ENCODE measurements at places on chromosomes 16 and 17. TPM values are rescaled to one million over a fixed set of nuclear protein-coding genes. Genes with fewer than 3 reads are reported as not detected.

- no peak overlapping the region for H3K27ac ChIP-seq
- H3K4me1 ChIP-seq = peaks cover 5% of the 10 kb centered on the region
These were observed 12.1 kb downstream of the TBX4 start for GRCh38 chr17:61464130-61464842.

- peaks cover 28% of the 10 kb centered on the region for H3K4me1 ChIP-seq
- H3K27ac ChIP-seq = peak overlapping the region; percentile 92
- no peaks in the 10 kb centered on the region for H3K27me3 ChIP-seq
- H3K4me3 ChIP-seq = peak overlapping the region; percentile 91
These were observed 22.6 kb downstream of the GJD3 start for GRCh38 chr17:40341808-40342503.

The NRN1L gene
- total RNA-seq = not detected

GRCh38 chr16:31093132-31093703 lies 1.4 kb downstream of the VKORC1 start:
- H3K27ac ChIP-seq = no peak overlapping the region
- no peak for DNase-seq
- peak overlapping the region; percentile 94 for H3K4me3 ChIP-seq
- H3K4me1 ChIP-seq = peaks cover 3% of the 10 kb centered on the region

- no peak overlapping the region for H3K27ac ChIP-seq
- no peaks in the 10 kb centered on the region for H3K4me1 ChIP-seq
- no peak overlapping the region for H3K4me3 ChIP-seq
- H3K27me3 ChIP-seq = no peaks in the 10 kb centered on the region
These were observed 49.4 kb downstream of the BEAN1 start for GRCh38 chr16:66476328-66477027.

The CES3 gene
- total RNA-seq = not detected

- H3K4me1 ChIP-seq = peaks cover 15% of the 10 kb centered on the region
- no peaks in the 10 kb centered on the region for H3K36me3 ChIP-seq
- DNase-seq = no peak
- H3K27me3 ChIP-seq = peaks cover 23% of the 10 kb centered on the region
- no peak overlapping the region for H3K27ac ChIP-seq
- H3K4me3 ChIP-seq = no peak overlapping the region
These were observed 5.1 kb downstream of the FOXF1 start for GRCh38 chr16:86515413-86515776.

The PIEZO1 gene
- 428 TPM for total RNA-seq

The NGFR gene
- 53.0 TPM for total RNA-seq

DNA sequence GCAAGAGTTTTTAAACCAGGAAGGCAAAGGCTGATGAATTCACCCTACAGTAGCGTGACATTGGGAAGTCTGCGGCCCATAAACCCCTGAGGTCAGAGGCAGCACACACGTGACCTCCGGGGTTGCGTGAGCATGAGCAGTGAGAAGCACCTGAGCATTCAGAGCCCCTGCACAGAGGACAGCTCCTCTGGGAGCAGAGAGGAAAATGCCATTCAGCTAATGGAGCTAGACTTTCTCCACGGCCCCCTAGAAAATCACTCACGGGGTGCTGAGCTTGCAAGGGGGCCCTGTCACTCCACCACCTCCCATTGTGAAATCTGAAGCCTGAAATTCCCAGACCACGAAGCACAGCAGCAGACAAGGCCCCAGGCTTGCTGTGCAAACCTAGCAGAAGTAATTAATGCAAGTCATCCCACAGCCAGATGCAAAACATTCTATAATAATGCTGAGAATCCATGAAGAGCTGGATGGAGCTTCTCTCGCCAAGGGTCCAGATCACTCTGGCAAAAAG lies 114.9 kb upstream of the RCVRN start:
- no peak for DNase-seq
- no peak overlapping the region for H3K27ac ChIP-seq
- H3K4me1 ChIP-seq = no peaks in the 10 kb centered on the region
- H3K4me3 ChIP-seq = no peak overlapping the region

The HIC1 gene
- 131 TPM for total RNA-seq

DNA sequence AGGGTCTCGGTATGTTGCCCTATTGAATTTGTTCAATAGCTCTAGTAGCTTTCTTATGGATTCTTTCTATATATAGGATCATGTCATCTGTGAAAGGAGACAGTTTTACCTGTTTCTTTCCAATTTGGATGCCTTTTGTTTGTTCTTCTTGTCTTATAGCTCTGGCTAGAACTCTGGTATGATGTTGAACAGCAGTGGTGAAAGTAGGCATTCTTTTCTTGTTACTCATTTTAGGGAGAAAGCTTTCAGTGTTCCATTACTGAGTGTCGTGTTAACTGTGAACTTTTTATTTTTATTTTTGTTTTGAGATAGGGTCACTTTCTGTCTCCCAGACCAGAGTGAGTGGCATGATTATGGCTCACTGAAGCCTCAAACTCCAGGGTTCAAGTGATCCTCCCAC lies 21.2 kb downstream of the EFCAB5 start:
- DNase-seq = no peak
- no peak overlapping the region for H3K4me3 ChIP-seq
- no peaks in the 10 kb centered on the region for H3K27me3 ChIP-seq
- H3K4me1 ChIP-seq = no peaks in the 10 kb centered on the region
- H3K36me3 ChIP-seq = no peaks in the 10 kb centered on the region
- no peak overlapping the region for H3K27ac ChIP-seq

- DNase-seq = no peak
- H3K27ac ChIP-seq = no peak overlapping the region
- H3K27me3 ChIP-seq = no peaks in the 10 kb centered on the region
- no peaks in the 10 kb centered on the region for H3K4me1 ChIP-seq
These were observed 562.4 kb upstream of the CDH11 start for GRCh38 chr16:65684230-65684629.

DNA sequence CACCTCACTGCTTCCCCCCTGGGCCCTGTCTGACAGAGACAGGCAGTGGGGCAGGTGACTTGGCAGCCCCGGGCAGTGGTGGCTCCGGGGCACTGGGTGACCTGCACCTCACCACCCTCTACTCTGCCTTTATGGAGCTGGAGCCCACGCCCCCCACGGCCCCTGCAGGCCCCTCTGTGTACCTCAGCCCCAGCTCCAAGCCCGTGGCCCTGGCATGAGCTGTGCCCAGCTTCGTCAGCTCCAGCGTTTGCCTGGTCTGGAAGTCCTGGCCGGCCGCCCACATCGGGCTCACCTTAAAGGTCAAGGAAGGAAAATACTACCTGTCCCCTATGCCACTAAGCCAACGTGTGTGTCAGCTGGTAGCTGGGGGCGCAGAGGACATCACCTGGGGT lies 15.2 kb downstream of the UNC119 start:
- no peaks in the 10 kb centered on the region for H3K27me3 ChIP-seq
- no peaks in the 10 kb centered on the region for H3K36me3 ChIP-seq
- no peak overlapping the region for H3K4me3 ChIP-seq

The TNS4 gene
- not detected for total RNA-seq

The FNDC8 gene
- not detected for total RNA-seq

The SLC9A5 gene
- 13.5 TPM for total RNA-seq

The KRTAP9-8 gene
- not detected for total RNA-seq

DNA sequence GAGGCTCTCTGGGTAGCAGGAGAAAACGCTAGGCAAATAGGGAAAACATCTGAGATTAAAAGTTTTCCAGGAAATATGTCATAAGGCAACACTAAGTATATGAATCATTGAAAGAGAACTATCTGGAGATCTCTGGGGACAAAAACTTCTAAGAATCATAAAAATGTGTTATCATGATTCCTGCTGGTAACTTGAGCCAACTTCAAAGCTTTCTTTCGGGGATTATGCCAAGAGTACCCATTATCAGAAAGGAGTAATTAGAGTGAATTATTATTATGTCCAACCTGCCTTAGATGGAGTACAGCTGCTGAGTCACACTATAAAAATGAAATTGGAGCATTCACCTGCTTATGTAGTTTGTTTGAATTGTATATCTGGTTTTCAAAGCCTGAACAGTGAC lies 488.5 kb upstream of the SOX9 start:
- H3K4me3 ChIP-seq = no peak overlapping the region
- DNase-seq = no peak
- no peaks in the 10 kb centered on the region for H3K27me3 ChIP-seq
- H3K4me1 ChIP-seq = no peaks in the 10 kb centered on the region

GRCh38 chr17:40218006-40218739 lies 931 bp upstream of the WIPF2 start:
- peak overlapping the region; percentile 86 for H3K4me3 ChIP-seq
- H3K27ac ChIP-seq = peak overlapping the region; percentile 84
- peaks cover 12% of the 10 kb centered on the region for H3K4me1 ChIP-seq
- DNase-seq = no peak
- H3K27me3 ChIP-seq = no peaks in the 10 kb centered on the region

The SLC4A1 gene
- total RNA-seq = 2.4 TPM

DNA sequence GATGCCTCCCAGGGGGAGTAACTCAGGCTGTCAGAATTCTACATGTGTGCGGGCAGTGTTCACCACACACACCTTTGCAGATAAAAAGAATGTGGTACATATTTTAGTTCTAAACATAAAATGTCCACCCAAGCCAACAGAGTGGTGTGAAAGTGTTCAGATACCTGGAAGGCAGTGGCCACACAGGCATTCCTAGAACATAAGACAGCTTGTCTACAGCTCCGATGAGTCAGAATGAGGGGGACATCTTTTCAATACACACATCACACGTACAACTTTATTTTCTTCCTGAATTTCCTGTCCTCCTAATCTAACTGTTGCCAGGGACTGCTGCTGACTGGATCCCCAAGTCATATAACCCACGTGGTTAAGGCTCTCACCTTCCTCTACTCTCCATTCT lies 142.3 kb downstream of the ZFHX3 start:
- no peaks in the 10 kb centered on the region for H3K4me1 ChIP-seq
- H3K27me3 ChIP-seq = no peaks in the 10 kb centered on the region
- no peak overlapping the region for H3K27ac ChIP-seq
- no peak for DNase-seq

DNA sequence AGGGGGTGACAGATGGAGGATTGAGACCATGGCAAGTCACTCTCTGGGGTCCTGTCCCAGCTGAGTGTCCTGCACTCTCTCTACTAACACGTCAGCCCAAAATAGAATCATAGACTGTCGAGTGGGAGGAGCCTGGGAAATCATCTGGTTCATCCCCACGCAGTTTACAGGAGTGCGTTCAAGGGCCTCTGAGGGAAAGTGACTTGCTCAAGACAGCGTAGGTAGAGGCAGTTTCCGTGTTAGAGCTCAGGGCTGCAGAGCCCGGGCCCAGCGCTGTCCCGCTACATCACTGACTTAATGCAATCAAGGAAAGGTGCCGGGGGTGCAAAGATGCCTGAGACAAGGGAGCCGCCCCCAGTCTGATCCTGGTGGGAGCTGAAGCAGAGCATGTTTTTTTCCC lies 10.3 kb downstream of the GSG1L2 start:
- H3K36me3 ChIP-seq = no peaks in the 10 kb centered on the region
- H3K4me3 ChIP-seq = no peak overlapping the region
- DNase-seq = no peak
- no peaks in the 10 kb centered on the region for H3K4me1 ChIP-seq
- H3K27me3 ChIP-seq = no peaks in the 10 kb centered on the region

The PRSS21 gene
- total RNA-seq = not detected

GRCh38 chr17:68318103-68318991 lies 27.1 kb downstream of the ARSG start:
- no peaks in the 10 kb centered on the region for H3K4me1 ChIP-seq
- DNase-seq = no peak
- H3K36me3 ChIP-seq = no peaks in the 10 kb centered on the region
- no peaks in the 10 kb centered on the region for H3K27me3 ChIP-seq

The SLC46A1 gene
- 9.7 TPM for total RNA-seq

DNA sequence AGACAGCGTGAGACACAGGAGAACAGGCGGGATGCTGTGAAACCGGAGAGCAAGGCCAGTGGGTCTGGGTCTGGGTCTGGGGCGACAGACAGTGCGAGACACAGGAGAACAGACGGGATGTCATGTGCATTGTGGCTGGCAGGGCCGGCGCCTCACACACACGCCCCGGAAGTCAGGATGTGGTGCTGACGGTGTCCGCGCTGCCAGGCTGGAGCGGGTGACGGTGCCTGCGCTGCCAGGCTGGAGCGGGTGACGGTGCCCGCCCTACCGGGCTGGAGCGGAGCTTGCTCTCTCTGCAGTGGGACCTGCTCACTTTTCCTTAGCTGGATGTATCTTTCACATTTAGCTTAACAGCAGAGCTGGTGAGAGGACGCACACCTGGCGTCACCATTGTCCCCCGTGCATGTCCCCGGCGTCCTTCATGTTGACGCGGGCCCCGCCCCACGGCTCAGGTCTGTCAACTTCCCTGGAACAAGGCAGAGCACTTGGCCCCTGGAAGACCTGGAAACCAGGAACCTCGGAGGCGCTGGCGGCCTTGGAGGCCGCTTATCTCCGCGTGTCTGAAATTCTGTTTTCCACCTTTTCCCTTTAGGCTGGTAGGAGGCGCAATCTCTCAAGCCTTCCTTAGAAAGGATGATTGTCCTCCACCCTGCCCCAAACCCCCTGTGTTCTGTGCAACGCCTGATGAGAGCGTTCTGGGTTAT lies 43.0 kb upstream of the ZNF750 start:
- no peaks in the 10 kb centered on the region for H3K27me3 ChIP-seq
- H3K4me1 ChIP-seq = no peaks in the 10 kb centered on the region
- peak; percentile 33 for DNase-seq
- no peak overlapping the region for H3K4me3 ChIP-seq

The TEX2 gene
- 94.6 TPM for total RNA-seq

The ADAM11 gene
- not detected for total RNA-seq

DNA sequence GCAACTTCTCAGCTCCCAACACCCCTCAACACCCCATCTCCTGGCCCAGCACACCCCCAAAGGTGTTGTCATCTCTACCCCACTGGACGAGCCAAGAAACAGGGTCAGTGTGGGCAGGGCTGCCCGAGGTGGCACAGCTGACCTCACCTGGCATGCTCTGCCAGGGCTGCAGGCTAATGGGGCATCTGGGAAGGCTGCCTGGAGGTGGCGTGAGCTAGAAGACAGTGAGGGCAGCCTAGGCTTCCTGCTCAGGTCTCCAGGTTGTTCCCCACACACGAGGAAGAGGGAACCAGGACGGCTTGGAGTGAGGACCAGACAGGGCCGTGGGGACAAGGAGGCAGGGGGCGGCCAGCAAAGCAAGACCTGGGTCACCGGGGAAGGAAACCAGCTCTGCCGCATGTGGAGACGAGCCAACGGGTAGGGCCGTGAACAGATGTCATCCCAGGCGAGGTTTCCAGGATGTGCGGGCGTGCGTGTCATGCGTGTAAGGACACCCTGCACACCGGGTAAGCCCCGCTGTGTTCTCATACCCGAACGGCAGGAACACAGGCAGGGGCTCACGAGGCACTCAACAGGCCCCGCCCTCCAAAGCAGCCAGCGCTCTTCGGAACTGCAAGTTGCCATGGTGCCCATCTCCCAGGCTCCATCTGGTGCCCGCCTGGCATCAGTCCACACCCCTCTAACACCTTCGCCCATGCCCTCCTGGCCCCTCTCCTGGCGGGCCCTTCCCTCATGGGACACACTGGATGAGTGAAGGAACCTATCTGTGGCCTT lies 29.6 kb upstream of the PVALEF start:
- no peak overlapping the region for H3K27ac ChIP-seq
- no peaks in the 10 kb centered on the region for H3K4me1 ChIP-seq
- H3K27me3 ChIP-seq = no peaks in the 10 kb centered on the region
- no peak for DNase-seq
- H3K36me3 ChIP-seq = no peaks in the 10 kb centered on the region

GRCh38 chr17:46732160-46732559 lies 86.3 kb downstream of the WNT3 start:
- no peaks in the 10 kb centered on the region for H3K4me1 ChIP-seq
- H3K4me3 ChIP-seq = no peak overlapping the region
- H3K27ac ChIP-seq = no peak overlapping the region
- no peak for DNase-seq
- no peaks in the 10 kb centered on the region for H3K27me3 ChIP-seq
- peaks cover 30% of the 10 kb centered on the region for H3K36me3 ChIP-seq

- no peak for DNase-seq
- H3K4me3 ChIP-seq = no peak overlapping the region
- no peak overlapping the region for H3K27ac ChIP-seq
- H3K27me3 ChIP-seq = no peaks in the 10 kb centered on the region
- no peaks in the 10 kb centered on the region for H3K36me3 ChIP-seq
These were observed 54.1 kb upstream of the NFAT5 start for GRCh38 chr16:69511651-69512050.

Data from ascending aorta (tissue), 2 donors.